ENCODE measurements at places on chromosomes 1 and 21. TPM values are rescaled to one million over a fixed set of nuclear protein-coding genes. Genes with fewer than 3 reads are reported as not detected.

MPC2 gene
- total RNA-seq, result 79.8 TPM

ADAMTS1 gene
- 0.17 TPM for total RNA-seq

TPR gene
- 57.2 TPM for total RNA-seq

S100A9 gene
- total RNA-seq, result 0.38 TPM

B3GALT5 gene
- 0.23 TPM for total RNA-seq

GBP6 gene
- not detected for total RNA-seq

ARMH1 gene
- 0.28 TPM for total RNA-seq

DCLRE1B gene
- 10.2 TPM for total RNA-seq

OR6N1 gene
- not detected for total RNA-seq

S100A14 gene
- total RNA-seq, result 0.45 TPM

CLEC20A gene
- total RNA-seq, result not detected

HEYL gene
- 2.8 TPM for total RNA-seq

AADACL3 gene
- not detected for total RNA-seq

SEMA6C gene
- 1.6 TPM for total RNA-seq

SMCP gene
- not detected for total RNA-seq

GIPC2 gene
- total RNA-seq, result not detected

FCGR1A gene
- not detected for total RNA-seq

LIPI gene
- not detected for total RNA-seq

NES gene
- total RNA-seq, result 1.2 TPM

FCRL6 gene
- not detected for total RNA-seq

SELENOF gene
- 175 TPM for total RNA-seq

UBASH3A gene
- total RNA-seq, result 0.09 TPM

OR2L2 gene
- total RNA-seq, result 0.02 TPM

KCNA3 gene
- not detected for total RNA-seq

DARS2 gene
- 42.5 TPM for total RNA-seq

HSPB7 gene
- total RNA-seq, result not detected

Measured in A549 treated with RU486 at 1 μM for 4 hours (cell line).